ENCODE measurements at places on chromosomes 7 and 10.

DNA sequence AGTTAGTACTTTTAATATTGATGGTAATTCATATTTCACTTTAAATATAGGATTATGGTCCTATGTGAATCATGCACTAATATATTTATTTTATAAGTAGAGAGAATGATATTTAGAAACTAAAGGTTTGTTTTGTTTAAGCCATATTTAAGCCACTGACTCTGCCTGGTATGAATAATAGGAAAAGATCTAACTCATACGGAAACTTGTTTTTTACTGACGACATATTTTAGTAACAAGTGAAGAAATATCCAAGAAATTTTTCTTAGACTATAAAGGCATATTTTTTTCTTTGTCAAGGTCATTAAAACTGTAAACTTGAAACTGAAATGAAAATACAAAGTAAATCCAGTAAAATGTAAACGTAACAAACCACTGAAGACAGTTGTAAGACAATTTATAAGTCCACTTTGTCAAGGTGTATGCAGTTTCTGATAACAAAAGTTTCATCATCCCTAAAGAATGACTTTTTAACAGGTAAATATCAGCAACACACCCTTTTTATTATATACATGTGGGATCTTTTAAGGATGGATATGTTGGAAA lies 147.1 kb downstream of the PHF14 start:
- no peak for DNase-seq

- no peak for DNase-seq
Observed at GRCh38 chr7:55077561-55078410, 59.0 kb downstream of the EGFR start.

- DNase-seq, result no peak
Observed at GRCh38 chr7:107353701-107354100, 116.2 kb upstream of the GPR22 start.

DNA sequence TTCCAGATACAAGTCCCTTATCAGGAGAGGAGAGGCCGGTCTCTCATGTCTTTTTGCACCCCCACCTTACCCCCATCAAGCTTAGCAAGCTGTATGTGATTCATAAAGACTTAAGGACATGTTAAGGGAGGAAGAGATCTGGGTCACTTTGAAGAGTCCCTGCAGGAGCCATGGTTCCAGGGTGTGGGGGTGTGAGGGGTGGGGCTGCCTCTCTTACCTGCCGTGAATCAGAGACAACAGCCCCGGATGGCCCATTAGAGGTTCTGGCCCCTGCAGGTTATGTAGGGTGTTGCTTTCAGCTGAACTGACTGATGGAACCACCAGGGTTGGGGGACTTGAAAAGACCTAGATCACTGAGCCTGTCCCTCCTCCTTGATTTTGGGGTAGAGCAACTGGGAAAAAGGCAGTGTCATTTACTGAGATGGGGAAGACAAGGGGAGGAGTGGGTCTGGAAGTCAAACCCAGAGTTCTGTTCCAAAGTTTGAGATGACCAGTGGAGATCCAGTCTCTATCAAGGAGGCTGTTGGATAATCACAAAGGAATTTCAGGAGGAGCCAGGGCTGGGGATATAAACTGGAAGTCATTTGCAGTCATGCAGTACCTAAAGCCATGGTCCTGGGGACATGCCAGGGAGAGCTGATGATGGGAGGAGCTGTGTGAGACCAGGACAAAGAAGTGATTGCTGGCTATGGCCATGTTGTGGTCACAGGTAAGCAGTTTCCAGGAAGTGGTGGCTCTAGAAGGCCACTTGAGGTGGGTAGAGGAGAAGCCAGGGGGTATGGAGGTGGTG lies 23.1 kb downstream of the ADAMTS14 start:
- DNase-seq, result no peak

- no peak for DNase-seq
Observed at GRCh38 chr7:31444196-31444595, 69.7 kb upstream of the ITPRID1 start.

- DNase-seq, result no peak
Observed at GRCh38 chr7:42913591-42913990, 1.7 kb upstream of the C7orf25 start.

DNA sequence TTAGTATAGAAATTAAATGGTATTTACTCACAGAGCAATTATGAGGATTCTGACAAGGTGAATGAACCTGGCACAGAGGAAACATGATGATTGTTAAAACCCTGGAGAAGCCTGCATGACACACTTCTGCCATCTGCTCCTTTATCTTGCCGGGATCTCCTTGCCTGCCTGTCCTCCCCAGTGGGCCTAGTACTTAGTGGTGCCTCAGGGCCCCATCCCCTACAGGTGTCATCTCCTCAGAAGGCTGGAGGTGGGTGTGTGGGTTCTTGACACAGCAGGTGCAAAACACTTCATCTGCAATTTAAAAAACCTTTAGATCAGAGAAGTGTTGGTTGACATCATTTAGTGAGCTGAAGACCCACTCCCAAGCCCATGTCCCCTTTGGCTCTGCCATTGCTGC lies 261.2 kb downstream of the ADRA2A start:
- DNase-seq, result no peak

Data from CD4-positive, alpha-beta T cell treated with Interleukin-15 for 1 hour (primary cell).